ENCODE measurements at places on chromosomes 7 and 10.

GRCh38 chr10:42992156-42992956, 84.5 kb upstream of the RET start:
- DNase-seq = peak; percentile 4

DNA sequence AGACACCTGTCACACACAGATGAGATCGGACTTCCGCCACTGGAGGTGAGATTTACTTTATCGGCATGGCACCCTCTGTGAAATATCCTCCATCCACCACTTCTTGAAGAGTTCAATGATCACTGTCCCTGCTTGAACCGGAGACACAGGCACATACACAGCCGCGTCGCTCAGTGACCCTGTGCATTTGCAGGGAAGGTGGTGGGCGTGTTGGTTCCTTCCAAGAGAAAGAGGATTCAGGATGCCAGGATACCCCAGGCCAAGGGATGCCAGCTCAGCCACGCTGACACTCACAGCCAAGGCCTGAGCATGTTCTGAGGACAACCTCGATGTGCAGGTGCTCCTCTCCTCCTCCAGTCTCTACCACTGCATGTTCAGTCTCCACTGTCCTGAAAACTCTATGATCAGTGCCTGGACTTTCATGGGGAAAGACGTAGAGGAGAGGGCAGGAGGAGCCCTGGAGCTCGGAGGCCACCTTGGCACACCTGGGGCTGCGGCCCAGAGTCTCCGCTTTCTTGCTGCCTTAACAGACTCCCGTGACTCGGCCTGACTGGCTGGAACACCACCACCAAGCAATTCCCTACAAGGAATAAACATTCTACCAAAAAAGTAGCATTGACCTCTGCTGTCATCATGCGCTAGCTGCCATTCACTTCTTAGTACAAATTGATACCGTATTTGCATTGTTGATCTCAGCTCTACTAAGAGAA, 115.2 kb downstream of the TCERG1L start:
- DNase-seq = no peak

DNA sequence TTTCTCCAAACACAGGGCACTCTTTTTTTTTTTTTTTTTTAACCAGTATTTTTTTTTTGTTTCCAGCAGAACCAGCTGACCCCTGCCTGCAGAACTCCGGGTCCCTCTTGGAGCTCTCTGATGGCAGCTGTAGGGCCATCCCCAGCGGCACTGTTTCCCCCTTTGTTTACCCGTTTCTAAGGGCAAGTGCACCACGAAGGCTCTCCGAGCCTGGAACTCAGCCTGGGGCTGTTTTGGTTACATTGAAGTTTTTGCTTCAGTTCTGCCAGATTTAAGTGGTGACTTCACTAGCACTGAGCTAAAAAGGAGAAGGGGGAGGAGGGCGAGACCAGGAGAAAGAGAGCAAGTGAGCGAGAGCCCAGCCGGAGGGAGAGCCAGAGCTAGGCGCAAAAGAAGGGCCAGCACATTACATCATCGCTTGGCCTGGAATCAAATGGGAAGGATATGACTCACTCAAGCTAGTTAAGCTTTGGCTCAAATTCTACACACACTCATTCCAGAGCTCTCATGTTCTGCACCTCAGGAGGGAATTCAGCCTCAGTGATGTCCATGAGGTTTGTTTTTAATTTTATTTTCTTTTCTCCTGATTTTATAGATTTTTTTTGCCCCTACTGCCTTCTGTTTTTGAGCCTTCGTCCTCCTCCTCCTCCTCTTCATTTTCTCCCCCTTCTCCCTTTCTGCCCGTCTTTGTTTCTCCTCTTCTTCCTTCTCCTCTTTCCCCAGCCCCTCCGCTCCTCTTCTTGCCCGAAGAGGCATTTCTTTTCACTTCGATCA, 272.3 kb downstream of the TRIL start:
- DNase-seq = no peak

DNA sequence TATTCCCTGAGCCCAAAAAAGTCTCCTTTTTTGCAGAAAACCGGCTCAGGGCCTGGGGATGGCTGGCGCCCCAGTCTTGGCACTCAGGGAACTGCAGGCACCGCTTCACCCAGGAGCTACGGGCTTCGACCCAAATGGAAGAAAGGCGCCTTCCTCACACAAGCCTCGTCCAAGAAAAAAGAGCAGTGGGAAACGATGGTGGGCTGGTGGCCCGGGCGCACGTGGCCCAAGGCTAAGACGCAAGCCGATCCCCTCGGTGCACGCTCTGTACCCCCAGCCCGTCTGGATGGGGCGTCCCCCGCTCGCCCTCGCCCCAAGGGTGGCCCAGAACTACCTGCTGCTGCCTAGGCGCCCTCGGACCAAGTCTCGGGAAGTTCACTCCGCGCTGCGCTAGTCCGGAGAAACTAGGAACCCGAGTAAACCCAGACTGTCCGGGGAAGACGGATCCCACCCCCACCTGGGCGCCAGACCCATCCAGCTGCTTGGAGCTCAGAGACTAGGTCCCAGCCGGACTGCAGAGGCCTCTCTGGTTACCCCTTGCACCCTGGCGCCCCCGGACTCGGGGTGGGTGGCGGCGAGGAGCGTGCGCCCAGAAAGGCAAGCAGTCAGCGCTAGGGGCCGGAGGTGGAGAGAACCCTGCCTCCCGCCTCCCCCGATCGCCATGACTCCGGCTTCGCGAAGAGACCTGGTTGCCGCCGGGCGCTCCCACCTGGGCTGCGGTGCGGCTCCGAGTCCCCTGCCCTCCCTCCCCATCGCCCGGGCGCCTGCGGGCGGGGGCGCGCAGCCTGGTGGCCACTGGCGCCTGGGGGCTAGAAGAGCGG, 76.4 kb downstream of the CALN1 start:
- no peak for DNase-seq

- DNase-seq = no peak
Observed at GRCh38 chr10:18008986-18009385, 57.3 kb downstream of the SLC39A12 start.

GRCh38 chr7:38463277-38464225, 167.6 kb downstream of the AMPH start:
- peak; percentile 73 for DNase-seq

- DNase-seq = no peak
Observed at GRCh38 chr7:15747301-15747700, 60.8 kb upstream of the MEOX2 start.

Measured in activated CD8-positive, alpha-beta memory T cell treated with anti-CD3 and anti-CD28 coated beads, Interleukin-2, amount 50 U/mL, for 4 hours (primary cell).